ENCODE measurements at places on chromosomes 1 and 21.

GRCh38 chr21:34988139-34988538 lies 61.0 kb downstream of the RUNX1 start:
- no peak for DNase-seq

DNA sequence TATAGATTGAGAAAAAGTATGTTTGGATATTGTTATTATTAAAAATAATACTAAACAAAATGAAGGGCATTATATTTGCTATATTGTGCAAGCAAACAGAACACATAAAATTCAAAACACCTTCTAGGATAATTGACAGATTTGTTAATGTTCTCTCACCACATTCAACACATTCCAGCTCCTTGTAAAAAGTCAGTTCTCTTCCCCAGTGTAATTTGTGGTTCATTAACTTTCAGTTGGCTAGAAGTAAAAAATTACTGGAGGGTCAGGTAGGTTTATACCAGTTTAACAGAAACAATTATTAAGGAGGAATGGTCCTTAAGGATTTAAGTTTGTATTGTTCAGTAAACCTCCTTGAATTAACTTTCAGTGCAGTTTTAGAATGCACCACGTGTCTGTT lies 1235.3 kb upstream of the ADGRL2 start:
- no peak for DNase-seq

DNA sequence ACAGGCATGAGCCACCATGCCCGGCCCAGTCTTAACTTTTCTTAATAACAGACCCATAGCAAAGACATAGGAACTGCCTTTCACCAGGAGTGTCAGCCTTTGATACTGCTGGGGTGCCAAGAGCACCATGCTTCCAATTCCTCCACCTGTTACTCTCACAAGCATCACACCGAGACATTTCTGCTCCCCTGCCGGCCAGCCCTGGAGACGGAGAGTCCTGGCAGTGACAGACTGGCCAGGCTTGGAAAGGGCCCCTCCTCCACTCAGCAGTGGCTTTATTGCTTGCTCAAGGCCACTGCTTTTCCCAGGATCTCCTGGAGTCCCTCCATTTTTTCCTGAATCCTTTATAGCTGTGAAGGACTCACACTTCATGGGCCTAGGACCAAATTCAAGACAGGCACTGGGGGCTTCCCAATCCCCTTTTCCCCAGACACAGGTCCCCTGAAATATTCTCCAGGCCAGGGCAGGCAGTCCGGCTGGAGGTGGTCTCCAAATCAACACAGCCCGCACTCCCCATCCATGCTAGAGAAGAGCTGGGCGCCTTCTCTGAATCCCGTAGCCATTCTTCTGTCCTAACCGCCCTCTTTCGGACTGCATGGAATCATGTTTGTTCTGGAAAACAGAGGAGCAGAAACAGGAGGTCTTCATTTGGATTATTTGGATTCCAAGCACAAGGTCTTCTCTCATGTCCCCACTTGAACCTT lies 25.5 kb upstream of the PTPRF start:
- no peak for DNase-seq

GRCh38 chr1:29708796-29709703 lies 472.7 kb downstream of the PTPRU start:
- DNase-seq: no peak

GRCh38 chr1:91781371-91781825 lies 104.6 kb downstream of the TGFBR3 start:
- no peak for DNase-seq

DNA sequence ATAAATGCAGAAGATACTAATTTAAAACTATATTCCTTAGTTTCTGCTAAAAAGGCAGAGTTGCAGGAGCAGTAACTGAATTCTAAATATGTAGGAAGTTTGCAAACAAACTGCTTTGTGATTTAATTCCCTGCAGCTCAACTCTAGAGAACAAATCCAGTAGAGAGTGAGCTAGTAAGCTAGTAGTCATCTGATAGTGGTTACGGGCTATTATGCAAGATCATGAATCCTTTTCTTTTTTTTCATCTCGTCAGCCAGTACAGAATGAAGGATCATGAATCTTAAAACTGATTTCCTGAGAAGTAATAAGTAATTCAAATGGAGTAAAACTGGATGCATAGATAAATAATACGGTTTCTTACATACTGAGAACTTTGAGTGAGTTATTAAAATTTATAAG lies 3.3 kb downstream of the DPH5 start:
- DNase-seq: no peak

- no peak for DNase-seq
Observed at GRCh38 chr1:236388332-236388731, 5.8 kb upstream of the EDARADD start.

DNA sequence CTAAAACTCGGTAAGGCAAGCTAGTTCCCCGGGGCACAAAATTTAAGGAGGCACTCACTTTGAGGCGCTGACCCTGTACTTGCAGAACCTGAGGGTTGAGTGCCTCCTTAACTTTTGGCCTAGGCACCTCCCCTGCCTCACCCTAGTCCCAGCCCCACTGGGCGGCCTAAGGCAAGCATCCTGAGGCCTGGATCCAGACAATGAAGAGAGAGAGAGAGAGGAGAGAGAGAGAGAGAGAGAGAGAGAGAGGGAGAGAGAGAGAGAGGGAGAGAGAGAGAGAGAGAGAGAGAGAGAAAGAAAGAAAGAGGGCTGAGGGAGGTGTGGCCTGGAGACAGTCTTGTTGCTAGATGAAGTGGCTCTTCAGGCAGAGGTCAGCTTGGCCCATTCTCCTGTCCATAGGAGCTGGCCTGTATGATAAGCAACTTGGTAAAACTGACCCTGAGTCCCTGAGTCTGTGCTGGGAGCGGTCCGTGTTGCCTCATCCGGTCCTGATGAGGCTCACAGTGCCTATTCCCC lies 7.4 kb upstream of the LRRN2 start:
- DNase-seq: no peak

- no peak for DNase-seq
Observed at GRCh38 chr1:160935527-160936258, 18.9 kb downstream of the ITLN2 start.

DNA sequence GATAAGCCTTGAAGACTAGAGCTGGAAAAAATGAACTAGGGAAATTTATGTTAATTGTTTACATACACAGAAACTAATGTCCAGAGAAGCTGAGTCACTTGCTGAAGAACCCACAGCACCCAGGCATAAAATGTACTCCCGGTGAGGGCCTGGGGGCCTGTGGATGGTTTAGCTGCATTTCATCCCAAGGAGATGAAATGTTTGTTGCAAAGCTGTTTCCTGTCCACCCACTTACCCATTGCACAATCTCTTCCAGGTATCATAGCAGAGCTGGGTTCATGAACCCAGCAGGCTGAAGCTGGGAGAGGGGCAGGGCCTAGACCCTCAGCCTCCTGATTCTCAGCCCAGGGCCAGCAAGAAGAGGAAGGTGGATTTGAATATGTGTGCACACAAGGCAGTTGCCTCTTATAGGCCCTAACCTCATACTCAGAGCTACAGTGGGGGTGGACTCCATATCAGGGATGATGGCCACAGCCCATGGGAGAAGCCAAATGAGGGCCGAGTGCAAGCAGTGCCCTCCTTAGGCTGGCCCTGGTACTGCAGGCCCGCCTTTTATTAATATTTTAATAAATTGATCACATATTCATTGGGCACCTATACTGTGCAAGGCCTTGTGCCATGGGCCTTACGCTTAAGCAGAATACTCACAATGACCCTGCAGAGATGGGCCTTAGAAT lies 110.8 kb downstream of the LACTBL1 start:
- no peak for DNase-seq

GRCh38 chr1:100713626-100714025 lies 5.9 kb upstream of the VCAM1 start:
- DNase-seq: no peak

- DNase-seq: no peak
Observed at GRCh38 chr21:38263493-38263892, 6.7 kb downstream of the KCNJ15 start.

GRCh38 chr1:229221106-229222019 lies 49.5 kb upstream of the RAB4A start:
- DNase-seq: no peak

GRCh38 chr1:92969517-92969916 lies 8.3 kb upstream of the DIPK1A start:
- no peak for DNase-seq

DNA sequence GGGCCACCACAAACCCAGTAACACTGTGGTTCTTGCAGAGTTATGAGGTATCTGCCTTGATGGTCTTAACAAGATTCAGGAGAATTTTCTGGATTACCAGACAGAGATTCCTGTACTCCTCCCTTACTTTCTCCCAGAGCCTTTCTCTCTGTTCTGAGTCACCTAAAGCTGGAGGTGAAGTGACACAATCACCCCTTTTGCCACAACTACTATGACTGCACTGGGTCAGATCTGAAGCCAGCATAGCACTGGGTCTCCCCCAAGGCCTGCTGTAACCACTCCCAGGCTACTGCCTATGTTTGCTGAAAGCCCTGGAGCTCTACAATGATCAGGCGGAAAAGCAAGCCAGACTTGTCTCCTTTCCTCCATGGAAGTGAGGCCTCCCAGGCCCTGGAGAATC lies 156.7 kb upstream of the NEGR1 start:
- no peak for DNase-seq

DNA sequence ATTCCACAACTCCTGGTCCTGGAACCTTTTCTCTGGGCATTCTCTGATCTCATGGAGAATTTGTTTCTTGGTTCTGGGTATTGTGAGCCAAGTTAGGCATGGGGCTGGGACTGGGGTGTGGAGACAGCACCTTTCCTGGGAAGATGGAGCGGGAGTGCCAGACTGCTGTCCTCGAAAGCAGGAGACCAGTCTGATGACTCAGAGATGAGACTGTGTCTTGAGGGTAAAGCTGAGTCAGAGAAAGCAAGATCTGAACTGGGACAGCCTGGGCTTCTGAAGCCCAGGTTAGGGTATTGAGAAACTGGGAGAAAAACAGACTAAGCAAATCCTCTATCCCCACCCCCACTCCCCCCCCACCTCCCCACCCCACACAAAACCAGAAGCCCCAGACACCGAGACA lies 2.2 kb upstream of the KANK4 start:
- DNase-seq: no peak

DNA sequence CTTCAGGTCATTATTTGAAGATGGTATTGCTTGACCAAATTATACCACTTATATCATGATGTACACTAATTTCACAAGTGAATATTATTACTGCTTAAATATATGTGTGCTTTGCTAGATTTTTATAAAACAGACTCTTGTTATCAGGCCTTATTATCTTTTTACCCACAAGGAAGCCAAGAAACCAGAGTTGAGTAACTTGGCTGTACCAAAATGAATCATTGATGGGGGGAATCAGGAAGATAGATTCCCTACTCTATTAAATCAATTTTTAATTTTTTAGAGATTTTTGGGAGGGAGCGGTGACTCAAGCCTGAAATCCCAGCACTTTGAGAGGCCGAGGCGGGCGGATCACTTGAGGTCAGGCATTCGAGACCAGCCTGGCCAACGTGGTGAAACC lies 16.0 kb upstream of the SCCPDH start:
- DNase-seq: no peak

DNA sequence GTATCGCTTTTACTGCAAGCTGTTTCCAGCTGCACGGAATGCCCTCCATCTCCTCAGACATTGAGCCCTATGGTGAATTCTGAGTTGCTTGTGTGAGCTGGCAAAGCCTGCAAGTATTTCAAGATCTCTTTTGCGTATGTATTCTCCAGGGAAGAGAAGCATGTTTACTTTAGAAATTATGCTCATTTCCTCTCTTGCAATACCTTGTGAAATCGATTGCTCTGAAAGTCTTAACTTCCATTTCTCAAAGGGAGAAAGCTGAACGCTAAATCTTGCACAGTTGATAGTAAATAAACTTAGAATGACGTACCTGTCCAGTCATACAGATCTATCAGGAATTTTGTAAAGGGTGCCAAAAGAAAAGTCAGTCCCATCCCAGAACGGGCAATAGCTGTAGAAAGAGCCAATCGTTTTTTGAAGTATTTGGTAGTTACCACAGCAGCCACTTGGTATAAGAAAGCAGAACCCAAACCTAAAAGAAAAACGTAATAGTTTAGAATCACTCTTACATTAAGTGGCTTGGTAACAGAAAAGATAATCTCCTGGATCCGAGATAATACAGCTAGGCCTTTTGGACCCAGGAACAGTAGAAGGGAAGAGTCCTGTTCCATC lies 10.0 kb downstream of the SLC16A4 start:
- DNase-seq: no peak

- DNase-seq: no peak
Observed at GRCh38 chr21:34336245-34336644, 27.6 kb upstream of the KCNE2 start.

- DNase-seq: no peak
Observed at GRCh38 chr1:97265630-97266029, 544.0 kb downstream of the PTBP2 start.

GRCh38 chr1:240189386-240189989 lies 97.8 kb downstream of the FMN2 start:
- no peak for DNase-seq

GRCh38 chr1:15206418-15207030 lies 40.5 kb upstream of the FHAD1 start:
- no peak for DNase-seq

DNA sequence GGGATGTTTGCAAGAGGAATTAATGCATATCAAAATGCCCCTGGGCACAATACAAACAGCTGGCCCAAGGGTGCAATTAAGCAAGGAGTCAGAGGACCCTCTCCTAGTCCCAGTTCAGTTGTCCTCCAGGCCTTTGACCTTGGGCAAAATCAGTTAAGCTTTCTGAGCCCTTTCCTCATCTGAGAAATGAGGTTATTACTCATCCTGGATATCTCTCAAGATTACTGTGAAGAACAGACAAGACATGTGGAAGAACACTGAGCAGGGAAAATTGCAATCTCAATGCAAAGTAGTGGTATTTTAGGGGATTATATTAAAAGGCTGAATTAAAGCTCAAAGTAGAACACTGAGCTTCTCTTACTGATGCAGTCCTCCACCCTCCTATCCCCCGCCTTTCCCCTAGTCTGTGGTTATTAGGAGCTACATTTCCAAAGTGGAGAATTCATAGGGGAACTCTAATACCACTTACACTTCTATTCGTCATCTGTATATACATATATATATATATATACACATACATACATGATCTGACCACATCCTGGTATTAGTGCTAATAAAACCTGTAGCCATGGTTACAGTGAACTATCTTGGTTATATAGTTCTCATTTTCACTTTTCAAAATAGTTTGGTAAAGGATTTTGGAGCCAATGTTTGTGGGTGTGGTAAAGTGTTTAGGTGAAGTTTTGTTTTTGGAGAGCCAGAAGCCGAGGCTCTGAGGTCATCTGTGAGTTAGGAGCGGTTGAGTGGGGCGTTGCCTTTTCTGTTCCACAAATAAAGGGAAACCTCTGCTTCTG lies 18.1 kb downstream of the KIAA0040 start:
- DNase-seq: no peak

GRCh38 chr1:171158096-171158495 lies 27.0 kb upstream of the FMO2 start:
- no peak for DNase-seq

GRCh38 chr1:163102590-163102989 lies 33.4 kb downstream of the RGS4 start:
- DNase-seq: no peak
